ENCODE measurements at places on chromosomes 6 and 20.

- DNase-seq = no peak
These were observed 808 bp downstream of the ILRUN start for GRCh38 chr6:34695729-34696188.

DNA sequence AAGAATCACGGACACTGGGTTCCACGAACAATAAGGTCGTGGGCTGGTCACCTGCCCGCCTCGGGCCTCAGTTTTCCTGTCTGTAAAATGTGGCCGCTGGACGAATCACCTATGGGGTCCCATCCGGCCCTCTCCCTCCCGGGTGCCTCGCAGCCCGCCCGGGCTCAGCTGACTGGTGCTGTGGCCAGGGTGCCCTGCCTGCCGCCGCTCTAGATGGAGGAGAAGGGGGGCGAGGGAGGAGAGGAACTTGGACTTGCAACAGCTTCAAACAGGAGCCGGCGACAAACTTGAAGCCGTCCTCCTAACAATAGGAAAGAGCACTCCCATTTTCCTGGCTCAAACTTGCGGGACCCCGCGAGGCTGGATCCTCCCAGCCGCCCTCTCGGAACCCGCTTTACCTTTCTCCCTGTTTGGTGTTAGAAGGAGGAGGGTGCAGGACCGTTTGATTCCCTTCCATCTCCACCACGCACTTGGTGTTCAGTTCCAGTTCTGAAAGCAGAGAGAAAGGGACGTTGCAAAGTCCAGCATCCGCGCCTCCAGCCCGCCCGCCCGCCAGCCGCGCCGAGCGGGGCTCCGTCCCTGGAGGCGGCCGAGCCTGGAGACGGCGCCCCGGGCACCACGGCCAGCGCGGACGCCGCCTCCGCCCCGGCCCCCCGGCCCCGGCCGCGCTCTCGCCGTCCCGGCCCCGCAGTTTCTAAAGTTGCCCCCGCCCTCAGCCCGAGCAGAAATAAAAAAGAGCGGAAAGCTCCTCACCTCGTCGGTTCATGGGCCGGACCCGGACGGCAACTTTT, 584 bp downstream of the KIF13A start:
- DNase-seq = peak; percentile 58

DNA sequence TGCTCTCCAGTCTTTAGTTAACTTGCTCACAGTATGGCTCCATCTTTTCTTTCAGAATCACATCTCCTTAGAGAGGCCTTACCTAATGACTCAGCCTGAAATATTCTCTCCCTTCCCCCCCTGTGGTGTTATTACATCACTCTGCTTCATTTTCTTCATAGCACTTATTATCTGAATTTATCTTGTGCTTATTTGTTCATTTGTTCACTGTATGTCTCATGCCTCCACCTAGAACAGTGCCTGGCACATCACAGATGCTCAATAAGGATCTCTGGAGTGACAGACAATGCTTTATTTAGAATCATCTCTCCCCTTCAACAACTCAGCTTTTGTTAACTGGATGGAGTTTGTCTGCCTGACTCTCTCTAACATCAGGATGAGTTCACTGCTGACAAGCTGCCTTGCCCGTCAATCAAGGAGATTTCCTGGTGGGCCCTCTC, 96.6 kb upstream of the MAN1A1 start:
- DNase-seq = peak; percentile 81

DNA sequence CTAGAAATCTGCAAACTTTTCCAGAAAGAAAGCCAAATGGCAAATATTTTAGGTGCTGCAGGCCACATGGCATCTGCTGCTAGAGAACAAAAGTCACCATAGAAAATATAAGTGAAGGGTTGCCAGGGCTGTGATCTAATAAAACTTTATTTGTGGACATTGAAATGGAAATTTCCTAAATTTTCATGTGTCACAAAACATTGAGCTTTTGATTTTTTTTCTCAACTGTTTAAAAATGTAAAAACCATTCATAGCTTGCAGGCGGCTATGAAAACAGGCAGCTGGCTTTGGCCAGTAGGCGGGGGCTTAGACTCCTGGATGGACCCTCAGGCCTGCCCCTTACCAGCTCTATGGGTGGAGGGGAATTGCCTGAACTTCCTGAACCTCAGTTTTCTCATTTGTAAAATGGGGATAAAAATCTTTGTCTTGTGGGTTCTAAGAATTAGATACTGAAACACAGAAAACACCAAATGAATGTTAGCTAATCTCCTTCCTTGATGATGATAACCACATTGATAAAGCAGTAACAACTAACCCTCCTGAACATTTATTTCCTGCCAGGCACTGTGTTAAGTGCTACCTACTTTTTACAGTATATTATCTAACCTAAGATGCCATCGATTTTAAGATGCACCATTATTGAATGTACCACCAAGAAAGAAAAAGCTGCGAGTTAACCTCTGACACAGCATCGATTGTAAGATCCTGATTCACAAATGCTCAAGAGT, 85.5 kb downstream of the SLC22A23 start:
- DNase-seq = no peak

DNA sequence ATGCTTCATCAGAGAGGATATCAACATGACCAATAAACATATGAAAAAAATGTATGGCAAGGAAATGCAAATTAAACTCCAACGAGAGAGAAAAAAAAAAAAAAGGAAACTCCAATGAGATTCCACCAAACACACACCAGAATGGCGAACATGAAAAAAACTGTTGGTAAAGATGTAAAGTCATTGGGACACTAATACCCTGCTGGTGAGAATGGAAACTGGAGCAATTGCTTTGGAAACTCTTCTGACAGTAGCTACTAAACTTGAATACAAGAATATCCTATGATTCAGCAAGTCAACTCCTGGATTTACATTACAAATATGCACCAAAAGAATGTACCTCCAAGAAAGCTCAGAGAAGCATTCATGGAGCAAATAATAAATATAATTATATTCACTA, 260.7 kb upstream of the ECI2 start:
- peak; percentile 40 for DNase-seq

DNA sequence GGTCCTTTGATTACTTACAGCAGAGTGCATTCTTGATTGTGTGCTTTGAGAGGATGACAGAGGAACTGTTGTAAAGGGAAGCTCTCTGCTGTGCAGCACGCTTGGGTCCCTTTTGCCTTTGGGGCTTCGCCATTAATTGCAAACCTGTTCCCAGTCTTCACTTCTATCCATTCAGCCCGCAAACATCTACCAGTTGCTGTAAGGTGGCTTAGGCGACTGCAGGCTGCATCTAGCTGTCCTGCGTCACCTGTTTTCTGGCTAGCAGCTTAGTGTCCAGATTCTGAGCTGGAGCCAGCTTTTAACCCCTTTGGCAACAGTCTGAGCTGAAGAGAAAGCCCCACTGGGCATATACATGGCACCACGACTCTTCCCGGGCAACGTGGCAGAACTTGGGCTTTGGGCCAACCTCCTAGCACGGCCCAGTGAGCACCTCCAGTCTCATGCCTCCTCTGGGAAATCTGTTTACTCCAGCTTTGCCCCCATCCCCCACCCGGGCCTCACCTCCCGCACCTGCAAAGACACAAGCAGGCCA, 2.5 kb upstream of the FASTKD5 start:
- no peak for DNase-seq

GRCh38 chr6:35797837-35798526, 859 bp upstream of the CLPS start:
- DNase-seq = no peak

DNA sequence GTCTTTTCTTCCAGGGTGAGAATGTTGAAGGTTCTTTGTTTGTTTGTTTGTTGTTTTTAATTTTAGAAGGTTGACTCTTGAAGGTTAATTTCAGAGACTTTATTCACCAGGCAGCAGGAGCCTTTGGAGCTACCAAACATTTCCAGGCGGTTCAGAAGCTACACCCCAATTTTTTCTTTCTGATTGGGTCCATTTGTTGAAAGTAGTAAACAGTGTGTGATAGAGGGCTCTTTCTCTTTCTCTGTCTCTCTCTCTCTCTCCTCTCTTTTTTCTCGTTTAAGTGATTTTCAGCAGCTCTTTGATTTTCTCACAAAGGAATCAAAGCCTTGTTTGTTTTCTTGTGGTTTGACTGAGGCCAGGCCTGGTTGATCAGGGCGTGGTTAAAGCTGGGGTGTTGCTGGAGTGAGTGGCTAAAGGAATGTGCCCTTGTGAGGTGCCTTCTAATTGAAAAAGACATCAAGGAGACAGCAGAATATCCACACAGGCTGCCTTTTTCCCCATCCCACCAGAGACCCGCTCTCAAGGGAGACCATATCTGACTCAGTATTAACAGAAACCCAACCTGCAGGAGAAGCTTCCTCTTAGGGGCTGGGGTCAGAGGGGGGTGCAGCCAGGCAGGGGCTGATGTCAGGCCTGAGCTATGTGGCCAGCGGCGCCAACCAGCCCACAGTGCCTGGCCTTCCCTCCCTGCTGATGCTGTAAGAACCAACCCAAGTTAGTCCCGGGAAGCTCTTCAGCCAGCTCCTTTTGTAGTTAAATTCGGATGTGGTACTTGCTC, 40.4 kb upstream of the NAA20 start:
- peak; percentile 89 for DNase-seq

- DNase-seq = no peak
These were observed 12.9 kb downstream of the ZNF335 start for GRCh38 chr20:45959126-45959525.

- peak; percentile 17 for DNase-seq
These were observed 14.8 kb upstream of the BTN3A2 start for GRCh38 chr6:26349964-26350857.

DNA sequence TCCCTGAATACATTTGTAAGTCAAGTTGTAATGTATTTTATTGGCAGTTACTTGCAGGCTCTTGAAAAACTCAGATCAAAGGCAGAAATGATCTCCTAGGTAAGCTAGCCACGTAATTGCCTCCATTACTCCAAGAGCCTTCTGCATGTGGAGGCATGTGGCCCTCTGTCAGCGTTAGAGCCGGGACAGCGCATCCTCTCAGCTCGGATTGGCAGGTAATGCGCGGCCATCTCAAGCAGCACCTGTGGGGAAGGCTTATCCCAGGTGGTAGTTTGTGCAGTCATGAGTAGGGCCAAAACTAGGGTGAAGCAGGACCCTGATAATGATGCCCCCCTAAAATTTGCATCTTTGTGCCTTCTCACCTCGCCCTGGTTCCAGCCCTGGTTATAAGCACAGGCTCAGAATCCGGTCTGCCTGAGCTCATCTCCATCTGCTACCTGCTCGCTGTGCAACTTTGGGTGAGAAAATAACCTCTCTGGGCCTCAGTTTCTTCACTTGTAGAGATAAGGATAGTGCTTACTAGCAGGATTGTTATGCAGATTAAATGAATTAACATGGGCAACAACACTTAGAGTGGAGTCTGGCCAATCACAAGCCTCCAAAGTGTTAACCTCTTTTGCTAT, 157.5 kb upstream of the PMEPA1 start:
- DNase-seq = no peak

GRCh38 chr6:164167873-164168405, 753.4 kb downstream of the QKI start:
- no peak for DNase-seq

GRCh38 chr20:36989797-36990196, 38.3 kb upstream of the SAMHD1 start:
- DNase-seq = no peak

- peak; percentile 42 for DNase-seq
These were observed 530 bp downstream of the TDP2 start for GRCh38 chr6:24666097-24666640.

DNA sequence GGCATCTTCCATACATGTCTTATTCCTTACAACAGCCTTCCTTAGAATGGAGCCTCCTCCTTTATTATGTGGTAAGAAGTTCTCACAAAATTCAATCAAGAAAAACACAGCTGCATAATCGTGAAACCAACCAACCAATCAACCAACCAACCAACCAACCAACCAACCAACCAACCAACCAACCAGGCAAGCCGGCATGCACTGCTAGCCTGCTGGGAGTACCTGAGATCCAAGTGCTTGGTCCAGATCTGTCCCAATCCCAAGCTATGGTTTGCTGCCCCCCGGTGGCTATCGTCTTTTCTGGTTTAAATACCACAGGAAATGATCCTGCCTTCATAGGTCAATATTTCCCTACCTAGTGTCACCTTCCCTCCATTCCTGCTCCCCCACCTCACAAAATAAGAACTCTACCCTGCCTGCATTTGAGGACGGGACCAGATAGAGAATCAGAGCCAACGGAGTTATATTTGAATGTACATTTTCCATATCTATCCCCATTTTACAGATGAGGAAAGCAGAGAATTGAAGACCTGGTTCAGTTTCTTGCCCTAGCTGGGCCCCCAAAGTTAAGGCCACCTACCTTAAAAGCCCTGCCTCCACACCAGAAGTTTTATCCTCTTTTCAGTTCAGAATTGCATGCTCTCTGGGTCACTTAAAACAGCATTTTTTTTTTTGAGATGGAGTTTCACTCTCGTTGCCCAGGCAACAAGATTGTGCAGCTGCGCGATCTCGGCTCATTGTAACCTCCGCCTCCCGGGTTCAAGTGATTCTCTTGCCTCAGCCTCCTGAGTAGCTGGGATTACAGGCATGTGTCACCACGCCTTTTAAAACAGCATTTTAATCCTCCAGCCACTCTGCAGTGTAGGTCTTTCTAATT, 27.1 kb downstream of the RAB44 start:
- peak; percentile 81 for DNase-seq

DNA sequence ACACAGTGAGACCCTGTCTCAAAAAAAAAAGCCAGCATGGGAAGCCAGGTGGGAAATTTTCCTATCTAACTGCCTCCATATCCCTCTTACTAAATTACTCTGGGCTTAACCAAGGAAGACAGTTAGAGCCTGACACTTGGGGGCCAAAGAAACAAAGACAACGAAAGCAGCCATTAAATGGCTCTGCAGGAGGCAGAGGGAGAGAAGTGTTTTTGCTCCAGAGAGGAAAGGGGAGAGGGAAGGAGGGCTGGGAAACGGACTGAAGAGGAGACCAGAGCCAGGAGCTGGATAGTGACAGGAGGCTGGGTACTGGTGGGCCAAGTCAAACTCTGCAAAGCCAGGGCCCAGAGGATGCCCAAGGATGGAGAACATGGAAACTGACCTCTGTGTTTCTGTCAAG, 10.7 kb upstream of the TGIF2 start:
- no peak for DNase-seq

- peak; percentile 69 for DNase-seq
These were observed 306.4 kb downstream of the COL12A1 start for GRCh38 chr6:74899416-74899815.

GRCh38 chr20:64031822-64032314, 4.1 kb upstream of the C20orf204 start:
- DNase-seq = no peak

- DNase-seq = no peak
These were observed 1333.5 kb downstream of the KHDRBS2 start for GRCh38 chr6:60952500-60952899.

- no peak for DNase-seq
These were observed 613 bp upstream of the DLL1 start for GRCh38 chr6:170291271-170292110.

DNA sequence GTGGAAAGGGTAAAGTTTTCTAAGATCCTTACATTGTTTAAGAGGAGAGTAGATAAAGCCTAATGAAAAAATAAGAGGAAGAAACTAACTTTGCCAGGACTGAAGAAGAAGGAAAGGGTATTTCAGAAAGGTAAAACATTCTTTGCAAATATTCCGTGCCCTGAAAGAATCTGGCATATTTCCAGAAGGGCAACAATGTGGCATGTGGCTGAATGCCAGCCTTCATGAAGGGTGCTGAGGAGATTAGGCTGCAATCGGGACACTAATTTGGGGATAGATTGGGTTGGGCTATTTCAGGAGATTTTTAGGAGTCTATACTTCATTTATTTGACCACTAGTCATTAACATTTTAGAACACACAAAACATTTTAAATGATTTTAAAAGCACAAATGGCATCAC, 16.2 kb upstream of the UFL1 start:
- no peak for DNase-seq

Measured in cardiac fibroblast (primary cell).